ENCODE measurements at places on chromosomes 7 and 10.

GRCh38 chr10:118101501-118101900 lies 54.8 kb upstream of the RAB11FIP2 start:
- H3K27me3 ChIP-seq: no peaks in the 10 kb centered on the region
- no peaks in the 10 kb centered on the region for H3K4me1 ChIP-seq
- no peak overlapping the region for H3K4me3 ChIP-seq
- H3K36me3 ChIP-seq: no peaks in the 10 kb centered on the region
- H3K27ac ChIP-seq: no peak overlapping the region

DNA sequence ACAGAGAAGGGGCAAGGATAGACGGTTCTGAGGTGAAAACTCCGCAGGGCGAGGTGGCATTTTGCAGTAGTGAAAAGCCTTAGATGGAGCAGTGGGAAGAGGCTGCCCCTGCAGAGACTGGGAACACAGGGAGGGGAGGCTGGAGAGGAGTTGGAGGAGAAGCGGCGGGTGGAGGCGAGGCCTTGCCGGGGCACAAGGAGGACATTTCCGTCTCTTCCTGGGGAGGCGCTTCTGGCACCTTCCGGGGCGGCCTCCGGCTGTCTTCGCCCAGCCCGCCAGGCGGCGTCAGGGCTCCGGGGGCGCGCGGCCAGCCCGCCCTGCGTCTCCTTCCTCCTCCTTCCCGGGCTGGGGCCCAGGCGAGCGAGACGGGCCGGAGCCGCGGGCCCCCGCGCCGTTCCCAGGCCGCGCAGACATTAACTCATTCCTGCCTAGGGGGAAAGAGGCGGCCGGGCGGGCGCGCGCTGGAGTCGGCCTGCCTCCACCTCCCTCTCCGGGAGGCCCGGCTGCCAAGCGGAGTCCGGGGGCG lies 42.7 kb downstream of the LDB3 start:
- H3K27ac ChIP-seq: peak overlapping the region; percentile 100
- DNase-seq: peak; percentile 96
- no peaks in the 10 kb centered on the region for H3K27me3 ChIP-seq
- no peaks in the 10 kb centered on the region for H3K36me3 ChIP-seq
- peak overlapping the region; percentile 83 for H3K4me3 ChIP-seq

- no peak for DNase-seq
- H3K4me3 ChIP-seq: no peak overlapping the region
- H3K27ac ChIP-seq: no peak overlapping the region
- H3K36me3 ChIP-seq: no peaks in the 10 kb centered on the region
Observed at GRCh38 chr7:23164846-23165245, 17.0 kb upstream of the NUP42 start.

DNA sequence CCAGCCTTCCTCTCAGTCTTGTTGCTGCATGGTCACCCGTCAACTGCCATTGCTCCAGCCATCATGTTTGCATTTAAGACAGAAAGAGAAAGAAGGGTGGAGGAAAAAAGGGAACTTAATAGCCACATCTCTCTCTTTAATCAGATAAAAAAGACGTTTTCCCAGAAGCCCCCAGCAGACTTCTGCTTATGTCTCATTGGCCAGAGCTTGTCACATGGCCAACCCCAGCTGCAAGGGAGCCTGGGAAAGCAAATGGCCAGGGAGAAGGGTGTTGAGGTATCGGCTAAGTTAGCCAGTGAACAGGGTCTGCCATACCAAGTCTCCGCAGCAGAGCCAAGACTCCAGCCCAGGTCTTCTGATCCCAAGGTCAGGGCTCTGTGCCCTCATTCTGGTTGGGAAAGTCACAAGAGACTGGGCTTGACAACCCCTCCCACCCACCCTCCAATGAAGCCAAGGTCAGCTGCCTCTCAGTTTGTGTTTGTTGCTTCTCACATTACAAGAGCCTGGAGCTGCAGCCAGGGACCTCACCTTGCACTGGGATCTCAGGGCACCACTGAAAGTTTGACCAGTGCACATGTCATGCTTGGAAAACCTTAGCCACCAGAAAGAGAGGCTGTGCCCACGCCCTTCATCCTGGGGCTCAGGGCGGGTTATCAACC lies 80.3 kb upstream of the LYZL2 start:
- no peaks in the 10 kb centered on the region for H3K36me3 ChIP-seq
- no peak for DNase-seq

DNA sequence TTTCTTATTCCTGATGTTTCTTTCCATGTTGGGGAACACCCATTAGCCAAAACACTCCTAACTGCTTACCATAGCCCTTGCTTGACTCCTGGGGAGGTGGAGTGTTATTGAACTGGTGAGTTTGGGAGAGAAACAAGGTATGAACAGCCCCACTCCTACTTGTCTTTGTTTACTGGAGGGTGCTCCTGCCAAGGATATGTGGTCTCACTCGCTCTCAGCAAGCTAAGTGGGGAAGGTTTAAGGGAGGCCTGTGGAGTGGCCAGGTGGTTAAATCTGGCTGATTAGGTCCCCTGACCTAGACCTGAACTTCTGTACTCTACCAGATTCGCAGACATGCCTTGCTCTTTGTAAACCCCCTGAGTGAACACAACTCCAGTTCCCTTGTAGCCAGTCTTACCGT lies 300.1 kb downstream of the PTEN start:
- H3K4me1 ChIP-seq: peaks cover 11% of the 10 kb centered on the region
- H3K27ac ChIP-seq: no peak overlapping the region
- no peak for DNase-seq
- H3K36me3 ChIP-seq: no peaks in the 10 kb centered on the region

GRCh38 chr7:123715198-123715597 lies 33.6 kb downstream of the WASL start:
- no peak overlapping the region for H3K4me3 ChIP-seq
- H3K27ac ChIP-seq: peak overlapping the region; percentile 7
- no peak for DNase-seq
- no peaks in the 10 kb centered on the region for H3K36me3 ChIP-seq
- no peaks in the 10 kb centered on the region for H3K27me3 ChIP-seq

DNA sequence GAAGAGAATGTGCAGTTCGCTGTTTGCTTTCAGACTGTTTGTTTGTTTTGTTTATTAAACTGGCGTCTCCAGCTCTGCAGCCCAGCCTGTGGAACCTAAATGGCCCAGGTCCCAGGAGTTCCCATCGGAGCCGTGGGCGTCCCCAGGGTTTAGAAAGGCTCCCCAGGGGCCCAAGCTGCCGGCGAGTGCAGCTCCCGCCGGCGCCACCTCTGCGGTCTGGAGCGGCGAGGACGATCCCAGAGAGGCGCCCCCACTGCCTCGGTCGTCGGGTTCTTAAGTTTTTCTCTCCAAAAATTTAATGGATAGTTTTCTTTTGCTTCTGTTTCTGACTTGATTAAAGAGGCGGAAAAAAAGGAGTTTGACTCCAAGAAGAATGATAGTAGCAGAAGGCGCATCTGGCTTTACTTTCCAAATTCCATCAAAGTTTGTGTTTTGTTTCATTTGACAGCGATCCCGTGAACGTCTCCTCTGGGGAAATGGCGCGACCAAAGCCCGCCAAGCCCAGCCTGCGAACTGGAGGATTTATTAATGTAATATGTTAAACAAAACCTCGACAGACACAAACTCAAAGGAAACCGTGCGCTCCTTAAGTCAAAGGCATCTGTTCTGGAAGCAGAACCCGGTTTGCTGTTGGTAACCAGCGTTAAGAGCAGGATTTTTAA lies 718 bp upstream of the FZD1 start:
- H3K36me3 ChIP-seq: no peaks in the 10 kb centered on the region
- H3K27ac ChIP-seq: peak overlapping the region; percentile 83
- peaks cover 52% of the 10 kb centered on the region for H3K27me3 ChIP-seq
- H3K4me3 ChIP-seq: peak overlapping the region; percentile 64
- peaks cover 5% of the 10 kb centered on the region for H3K4me1 ChIP-seq

DNA sequence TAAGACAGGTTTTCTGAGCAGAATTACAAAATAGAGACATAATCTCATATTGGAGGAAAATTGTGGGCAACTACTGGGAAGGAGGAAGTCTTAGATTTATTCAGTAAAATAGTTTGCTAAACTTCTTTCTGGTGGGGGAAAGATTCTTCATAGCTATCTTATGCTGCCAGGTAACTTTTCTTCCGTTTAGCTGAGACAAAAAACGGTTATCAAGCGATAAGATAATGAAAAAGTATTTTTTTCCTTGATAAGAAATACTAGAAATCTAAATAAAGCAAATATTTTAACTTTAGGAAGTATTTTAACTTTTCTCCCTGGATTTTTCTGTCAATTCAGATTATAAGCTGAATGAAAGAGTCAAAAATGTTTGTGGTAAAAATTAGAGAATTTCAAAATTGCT lies 52.3 kb downstream of the JMJD1C start:
- peaks cover 29% of the 10 kb centered on the region for H3K4me1 ChIP-seq
- no peak overlapping the region for H3K27ac ChIP-seq
- H3K36me3 ChIP-seq: no peaks in the 10 kb centered on the region
- DNase-seq: no peak

DNA sequence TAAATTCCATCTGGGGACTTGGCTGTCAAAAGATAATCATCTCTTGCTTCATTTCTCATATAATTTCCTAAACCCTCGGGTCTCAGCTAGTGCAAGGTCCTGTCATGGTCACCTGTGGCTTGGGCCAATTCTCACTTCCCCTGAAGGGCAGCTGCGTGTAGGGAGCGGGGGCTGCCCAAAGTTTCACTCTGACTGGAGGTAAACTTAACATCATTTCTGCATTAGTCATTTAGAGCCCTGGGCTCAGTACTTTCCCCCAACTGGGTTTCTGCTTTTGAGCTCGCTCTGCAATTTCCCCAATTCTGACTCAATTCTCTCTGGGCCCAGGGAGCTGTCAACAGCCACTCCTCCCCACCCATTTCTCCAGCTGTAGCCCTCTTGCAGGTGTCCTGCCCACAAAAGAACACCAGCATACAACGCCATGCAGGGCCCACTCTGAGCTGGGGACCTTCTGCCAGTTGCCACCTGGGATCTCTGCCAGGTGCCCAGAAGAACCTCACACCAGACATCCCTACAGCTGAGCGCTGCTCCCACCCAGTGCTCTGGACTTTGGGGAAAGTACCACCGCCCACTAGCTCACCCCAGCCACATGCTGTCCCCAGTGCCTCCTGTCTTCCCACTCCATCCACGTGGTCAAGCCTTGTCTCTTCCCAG lies 37.9 kb downstream of the VOPP1 start:
- no peaks in the 10 kb centered on the region for H3K36me3 ChIP-seq
- H3K4me1 ChIP-seq: no peaks in the 10 kb centered on the region
- no peak overlapping the region for H3K4me3 ChIP-seq

DNA sequence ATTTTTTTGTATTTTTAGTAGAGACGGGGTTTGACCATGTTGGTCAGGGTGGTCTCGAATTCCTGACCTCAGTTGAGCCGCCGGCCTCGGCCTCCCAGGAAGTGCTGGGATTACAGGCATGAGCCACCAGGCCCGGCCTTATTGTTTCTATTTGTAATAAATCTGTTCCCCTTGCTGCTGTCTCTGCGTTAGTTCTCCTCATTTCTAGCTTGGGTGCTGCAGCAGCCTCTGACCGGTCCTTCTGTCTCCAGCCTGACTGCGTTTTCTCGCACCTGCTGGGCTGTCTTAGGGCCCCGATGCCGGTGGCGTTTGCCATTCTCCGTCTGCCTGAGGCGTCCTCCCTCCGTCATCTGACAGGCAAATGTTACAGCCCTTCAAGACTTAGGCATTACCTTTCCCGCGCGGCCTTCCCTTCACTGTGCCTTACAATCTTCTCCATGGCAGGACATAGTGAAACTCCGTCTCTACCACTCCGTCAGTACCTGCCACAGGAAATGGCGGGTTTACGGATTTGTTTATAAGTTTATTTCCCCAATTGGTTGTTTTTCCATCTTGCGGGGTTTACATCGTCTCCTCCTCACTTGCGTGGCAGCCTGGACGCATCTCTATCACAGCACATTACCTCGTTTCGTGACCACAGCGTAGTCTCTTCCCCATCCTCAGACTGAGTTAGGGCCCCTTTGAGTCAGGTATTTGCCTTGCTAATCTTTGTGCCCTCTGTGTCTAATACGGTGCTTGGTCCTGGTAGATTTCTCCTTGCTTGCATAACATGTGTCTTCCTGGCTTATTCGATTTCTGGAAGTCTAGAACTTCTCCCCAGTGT lies 2.3 kb upstream of the GIMAP8 start:
- DNase-seq: no peak
- no peak overlapping the region for H3K27ac ChIP-seq
- no peaks in the 10 kb centered on the region for H3K4me1 ChIP-seq

DNA sequence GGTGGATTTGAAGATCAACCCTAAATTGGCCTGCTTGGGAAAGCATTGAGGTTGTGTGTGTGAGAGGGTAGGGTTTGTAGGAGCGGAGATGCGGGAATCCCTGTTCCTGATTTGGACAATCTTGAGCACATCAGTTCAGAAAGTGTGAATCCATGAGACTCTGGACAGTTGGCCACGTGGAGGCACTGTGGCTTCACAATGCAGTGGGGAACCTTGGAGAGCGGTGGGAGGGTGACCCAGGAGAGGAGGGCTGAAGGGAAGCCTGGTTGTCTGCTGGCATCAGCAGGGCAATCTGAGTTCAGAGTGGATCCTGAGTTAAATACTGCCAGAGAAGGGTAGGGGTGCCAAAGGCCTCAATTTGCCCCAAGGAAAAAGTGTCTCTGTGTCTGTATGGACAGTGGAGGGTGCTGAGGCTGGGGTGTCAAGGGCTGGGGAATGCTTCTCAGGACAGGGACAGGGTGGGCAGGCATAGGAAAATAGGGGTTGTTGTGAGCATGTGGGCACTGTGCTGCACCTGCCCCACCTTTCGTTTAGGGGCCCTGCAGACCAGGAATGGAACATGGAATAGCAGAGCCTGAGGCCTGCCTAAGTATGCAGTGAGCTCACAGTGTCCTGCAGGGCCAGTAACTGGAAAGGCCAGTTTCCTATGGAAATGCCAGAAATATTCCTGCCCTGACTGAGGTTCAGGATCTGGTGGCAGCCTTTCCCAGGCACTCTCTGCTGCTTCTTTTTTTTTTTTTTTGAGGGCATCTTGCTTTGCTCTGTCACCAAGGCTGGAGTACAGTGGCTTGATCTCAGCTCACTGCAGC lies 162.9 kb upstream of the PRSS58 start:
- no peak overlapping the region for H3K27ac ChIP-seq
- DNase-seq: peak; percentile 18
- H3K27me3 ChIP-seq: no peaks in the 10 kb centered on the region
- H3K4me3 ChIP-seq: no peak overlapping the region

- DNase-seq: peak; percentile 55
- no peaks in the 10 kb centered on the region for H3K27me3 ChIP-seq
- no peaks in the 10 kb centered on the region for H3K36me3 ChIP-seq
- no peak overlapping the region for H3K4me3 ChIP-seq
- H3K27ac ChIP-seq: peak overlapping the region; percentile 12
Observed at GRCh38 chr7:123622660-123623386, 21.2 kb downstream of the ASB15 start.

GRCh38 chr10:111523016-111523415 lies 446.2 kb downstream of the ADRA2A start:
- DNase-seq: no peak
- H3K4me1 ChIP-seq: no peaks in the 10 kb centered on the region
- no peaks in the 10 kb centered on the region for H3K27me3 ChIP-seq
- H3K27ac ChIP-seq: no peak overlapping the region

All from hepatocyte (in vitro differentiated cells).